Esophagus squamous epithelium (tissue), 5 donors: ENCODE measurements at places on chromosomes 4 and X.

DNA sequence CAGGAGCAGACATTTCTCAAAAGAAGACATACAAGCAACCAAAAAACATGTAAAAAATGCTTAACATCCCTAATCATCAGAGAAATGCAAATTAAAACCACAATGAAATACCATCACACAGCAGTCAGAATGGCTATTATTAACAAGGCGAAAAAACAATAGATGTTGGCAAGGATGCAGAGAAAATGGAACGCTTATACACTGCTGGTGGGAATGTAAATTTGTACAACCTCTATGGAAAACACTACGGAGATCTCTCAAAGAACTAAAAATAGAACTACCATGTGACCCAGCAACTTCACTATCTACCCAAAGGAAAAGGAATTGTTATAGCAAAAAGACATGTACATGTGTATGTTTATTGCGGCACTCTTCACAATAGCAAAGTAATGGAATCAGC lies 71.5 kb downstream of the PPP4R3C start:
- no peak for DNase-seq

DNA sequence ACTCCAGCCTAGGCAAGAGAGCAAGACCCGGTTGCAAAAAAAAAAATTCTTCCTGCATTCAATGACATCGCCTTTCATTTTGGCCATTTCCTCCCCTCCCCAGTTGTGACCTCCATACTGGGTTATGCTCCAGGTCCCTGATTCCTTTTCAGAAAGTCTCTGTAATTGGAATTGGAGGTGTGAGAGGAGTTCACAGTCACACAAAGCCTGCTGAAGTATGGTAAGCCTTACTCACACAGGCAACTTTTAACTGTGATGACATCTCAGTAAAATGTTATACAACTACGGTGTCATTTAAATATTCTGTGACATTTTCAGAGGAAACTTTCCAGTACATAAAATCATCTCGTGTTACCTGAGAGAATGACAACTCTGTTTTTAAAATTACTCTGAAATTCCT lies 73.6 kb downstream of the CEP44 start:
- no peak for DNase-seq

- no peak for DNase-seq
Observed at GRCh38 chrX:2317527-2318055, 183.2 kb downstream of the DHRSX start.

- DNase-seq = no peak
Observed at GRCh38 chr4:110998320-110998719, 375.4 kb upstream of the PITX2 start.

GRCh38 chr4:88870428-88870827 lies 172.8 kb upstream of the NAP1L5 start:
- DNase-seq = no peak

- DNase-seq = no peak
Observed at GRCh38 chr4:119671205-119671604, 42.6 kb upstream of the PDE5A start.

DNA sequence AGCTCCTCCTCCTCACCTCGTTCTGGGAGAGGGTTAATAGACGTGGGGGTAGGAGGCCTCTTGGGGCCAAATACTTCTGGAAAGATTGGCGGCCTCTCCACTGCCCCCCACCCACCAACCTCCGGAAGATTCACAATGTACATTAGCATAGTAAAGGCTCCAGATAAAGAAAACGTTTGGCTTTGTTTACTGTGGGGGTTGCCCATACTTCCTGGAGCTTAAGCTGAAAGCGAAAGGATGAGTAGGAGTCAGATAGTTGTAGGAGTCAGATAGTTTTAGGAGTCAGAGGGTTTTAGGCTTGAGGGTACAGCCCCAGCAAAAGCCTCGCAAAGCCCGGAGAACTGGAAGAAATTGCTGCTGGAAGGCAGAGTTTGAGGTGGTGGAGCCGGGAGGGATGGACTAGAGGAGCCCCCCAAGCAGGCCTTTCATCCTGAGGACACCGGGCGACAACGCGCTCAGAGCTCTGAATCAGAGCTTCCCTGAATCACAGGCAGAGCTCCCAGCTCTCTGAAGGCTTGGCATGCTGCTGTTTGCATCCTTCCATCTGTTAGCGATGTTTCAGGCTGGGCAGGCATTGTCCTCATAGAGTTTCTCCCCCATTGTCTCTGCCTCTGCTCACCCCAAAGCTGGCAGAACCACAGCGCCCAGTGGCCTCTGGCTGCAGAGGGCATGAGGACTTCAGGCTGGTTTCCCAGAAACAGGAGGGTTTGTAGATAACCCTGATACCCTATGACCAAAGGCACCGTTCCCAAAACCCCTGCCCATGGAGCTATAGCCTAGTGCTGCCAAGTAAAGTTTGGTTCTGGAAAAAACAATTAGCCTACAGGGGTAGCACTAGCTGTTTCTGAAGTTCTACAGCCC lies 280.7 kb downstream of the BCOR start:
- no peak for DNase-seq
